Skeletal muscle tissue (tissue), 5 donors: ENCODE measurements at places on chromosomes 5 and 9. TPM values are rescaled to one million over a fixed set of nuclear protein-coding genes. Genes with fewer than 3 reads are reported as not detected.

FYB1 gene
- 4.2 TPM for total RNA-seq

ADAMTS6 gene
- total RNA-seq, result 2.6 TPM

TAS2R1 gene
- not detected for total RNA-seq

SLC34A3 gene
- total RNA-seq, result not detected

TMEM141 gene
- total RNA-seq, result 28.7 TPM

ARL14EPL gene
- not detected for total RNA-seq

SLC1A1 gene
- not detected for total RNA-seq
